ENCODE measurements at places on chromosomes 2 and 18.

DNA sequence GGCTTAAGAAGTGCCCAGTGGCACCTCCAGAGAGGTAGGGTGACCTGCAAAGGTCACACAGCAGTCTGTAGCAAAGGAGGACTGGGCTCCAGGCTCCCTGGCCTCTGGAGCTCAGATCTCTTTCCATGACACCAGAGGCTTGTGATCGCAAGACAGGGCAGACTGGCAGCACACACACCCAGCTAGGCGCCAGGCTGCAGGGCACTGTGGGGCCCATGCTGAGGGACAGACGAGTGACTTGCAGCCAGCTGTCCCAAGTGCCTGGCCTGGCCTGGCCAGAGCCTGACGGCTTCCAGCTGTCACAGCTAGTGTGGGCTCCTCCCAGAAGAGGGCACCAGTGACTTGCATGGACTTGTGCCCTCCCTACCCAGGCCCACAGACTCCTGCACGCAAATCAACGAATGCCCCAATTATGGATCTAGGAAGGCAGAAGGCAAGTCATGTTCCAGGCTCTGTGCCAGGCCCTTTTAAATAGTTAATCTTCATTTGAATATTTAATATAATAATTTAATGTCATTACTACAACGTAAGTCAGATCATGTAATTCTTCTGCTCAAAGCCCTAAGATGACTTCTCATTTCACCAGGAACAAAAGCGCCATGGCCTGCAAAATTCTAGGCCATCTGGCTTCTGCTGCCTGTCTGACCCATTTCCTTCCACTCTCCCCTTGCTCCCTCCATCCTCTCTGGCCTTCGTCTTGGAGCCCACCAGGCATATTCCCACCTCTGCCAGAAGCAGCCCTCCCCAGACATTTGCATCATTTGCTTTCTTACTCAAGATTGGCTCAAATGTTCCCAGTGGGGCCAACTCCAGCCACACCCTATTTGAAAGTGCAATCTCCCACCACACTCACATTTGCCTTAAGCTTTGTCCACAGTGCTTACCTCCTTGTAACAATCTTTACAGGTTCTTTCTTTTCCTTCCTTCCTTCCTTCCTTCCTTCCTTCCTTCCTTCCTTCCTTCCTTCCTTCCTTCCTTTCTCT, 3.7 kb upstream of the SPEG start:
- no peak overlapping the region for H3K4me3 ChIP-seq
- H3K27me3 ChIP-seq = peaks cover 35% of the 10 kb centered on the region
- DNase-seq = no peak
- H3K36me3 ChIP-seq = no peaks in the 10 kb centered on the region

DNA sequence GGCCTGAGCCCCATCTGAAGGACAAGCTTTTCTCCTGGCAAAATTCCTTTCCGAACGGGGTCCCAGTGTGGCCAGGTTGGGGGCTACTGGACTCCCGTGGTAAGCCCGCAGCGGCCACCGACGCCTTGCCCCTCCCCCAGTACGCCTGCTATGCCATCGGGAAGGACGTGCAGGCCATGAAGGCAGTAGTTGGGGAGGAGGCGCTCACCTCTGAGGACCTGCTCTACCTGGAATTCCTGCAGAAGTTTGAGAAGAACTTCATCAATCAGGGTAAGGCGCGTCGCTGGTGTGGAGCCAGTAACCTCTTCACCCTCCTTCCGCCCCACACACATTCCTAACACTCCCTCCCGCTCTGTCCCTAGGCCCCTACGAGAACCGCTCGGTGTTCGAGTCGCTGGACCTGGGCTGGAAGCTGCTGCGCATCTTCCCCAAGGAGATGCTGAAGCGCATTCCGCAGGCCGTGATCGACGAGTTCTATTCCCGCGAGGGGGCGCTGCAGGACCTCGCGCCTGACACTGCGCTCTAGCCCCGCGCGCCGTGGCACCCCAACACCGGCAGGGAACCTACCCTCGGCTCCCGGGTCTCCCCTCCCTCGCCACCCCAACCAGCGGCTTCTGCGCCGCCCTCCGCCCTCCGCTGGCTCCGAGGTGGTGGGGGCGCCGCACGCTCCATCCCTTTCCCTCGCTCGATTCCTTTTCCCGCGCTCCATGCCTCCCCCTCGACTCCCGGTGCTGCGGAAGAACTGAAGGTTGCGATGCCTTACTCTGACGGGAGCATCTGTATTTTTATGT, 13.6 kb upstream of the ANKRD53 start:
- DNase-seq = peak; percentile 82
- H3K27me3 ChIP-seq = peaks cover 57% of the 10 kb centered on the region
- 0 out of 2 replicates have a peak, but pooled peaks cover 4% of the 10 kb centered on the region for H3K4me1 ChIP-seq
- no peak overlapping the region for H3K27ac ChIP-seq
- no peaks in the 10 kb centered on the region for H3K36me3 ChIP-seq

DNA sequence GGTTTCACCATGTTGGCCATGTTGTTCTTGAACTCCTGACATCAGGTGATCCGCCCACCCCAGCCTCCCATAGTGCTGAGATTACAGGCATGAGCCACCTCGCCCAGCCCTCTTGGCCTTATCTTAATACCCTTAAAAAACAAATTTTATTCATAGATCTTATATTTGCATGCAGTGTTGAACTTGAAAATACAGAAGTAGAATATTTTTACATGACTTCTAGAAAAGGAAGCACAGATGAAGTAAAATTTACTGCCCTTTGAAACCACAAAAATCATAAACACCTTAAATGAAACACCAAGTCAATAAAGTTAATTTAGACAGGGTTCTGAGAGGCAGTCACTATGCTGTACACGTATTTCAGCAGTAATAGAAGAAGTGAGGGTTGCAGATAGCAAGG, 145.7 kb downstream of the CERS6 start:
- DNase-seq = no peak
- no peak overlapping the region for H3K4me3 ChIP-seq
- no peaks in the 10 kb centered on the region for H3K4me1 ChIP-seq
- H3K27ac ChIP-seq = no peak overlapping the region

GRCh38 chr2:168277276-168277675, 29.9 kb upstream of the STK39 start:
- H3K27ac ChIP-seq = no peak overlapping the region
- DNase-seq = no peak
- no peaks in the 10 kb centered on the region for H3K4me1 ChIP-seq
- no peak overlapping the region for H3K4me3 ChIP-seq
- no peaks in the 10 kb centered on the region for H3K36me3 ChIP-seq

GRCh38 chr2:11133936-11134320, 21.3 kb upstream of the SLC66A3 start:
- no peak for DNase-seq
- H3K36me3 ChIP-seq = no peaks in the 10 kb centered on the region
- no peaks in the 10 kb centered on the region for H3K27me3 ChIP-seq
- H3K4me1 ChIP-seq = 0 out of 2 replicates have a peak, but pooled peaks cover 3% of the 10 kb centered on the region

- H3K4me3 ChIP-seq = no peak overlapping the region
- no peaks in the 10 kb centered on the region for H3K27me3 ChIP-seq
- H3K36me3 ChIP-seq = no peaks in the 10 kb centered on the region
- no peak for DNase-seq
These were observed 129.2 kb downstream of the RBMS1 start for GRCh38 chr2:160364364-160364763.

DNA sequence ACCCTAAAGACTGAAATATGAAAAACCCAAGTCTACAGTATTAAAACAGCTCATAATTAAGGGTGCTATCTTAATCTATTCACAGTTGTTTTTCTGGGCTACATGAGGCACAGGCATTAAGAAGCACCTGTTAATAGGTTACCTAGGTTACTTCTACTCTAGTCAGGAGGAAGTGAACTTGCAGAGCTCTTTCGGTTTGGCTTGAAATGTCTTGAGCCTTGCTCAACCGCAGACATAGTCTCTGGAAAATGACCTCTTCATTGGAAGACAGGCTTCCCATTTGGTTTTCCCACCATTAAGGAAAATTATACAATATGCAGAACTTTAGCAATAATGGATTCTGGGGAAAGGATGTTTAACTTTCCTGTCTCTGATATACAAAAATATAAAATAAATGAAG, 142.3 kb upstream of the KCNJ3 start:
- peaks cover 22% of the 10 kb centered on the region for H3K4me1 ChIP-seq
- peak; percentile 76 for DNase-seq
- no peak overlapping the region for H3K4me3 ChIP-seq
- no peaks in the 10 kb centered on the region for H3K36me3 ChIP-seq
- no peak overlapping the region for H3K27ac ChIP-seq

DNA sequence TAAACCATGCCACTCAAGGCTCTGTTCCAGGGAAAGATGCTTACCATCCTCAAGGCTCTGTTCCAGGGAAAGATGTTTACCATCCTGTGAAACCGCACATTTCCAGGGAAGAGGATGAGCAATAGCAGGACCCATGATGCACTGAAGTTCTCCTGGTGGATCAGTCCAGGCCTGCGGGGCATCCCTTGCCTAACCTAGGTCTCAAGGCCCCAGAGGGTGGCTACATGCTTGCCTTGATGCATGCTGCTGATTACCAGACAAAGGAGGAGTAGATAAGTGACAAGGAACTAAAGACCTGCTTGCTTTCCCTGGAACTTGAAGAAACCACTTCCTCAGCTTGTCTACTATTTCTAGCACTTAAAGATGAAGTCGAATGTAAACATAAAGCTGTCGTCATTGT, 111.0 kb upstream of the LINC00305 start:
- H3K4me1 ChIP-seq = 0 out of 2 replicates have a peak, but pooled peaks cover 5% of the 10 kb centered on the region
- H3K27me3 ChIP-seq = no peaks in the 10 kb centered on the region

GRCh38 chr2:152594022-152594766, 123.1 kb downstream of the PRPF40A start:
- H3K36me3 ChIP-seq = no peaks in the 10 kb centered on the region
- no peaks in the 10 kb centered on the region for H3K27me3 ChIP-seq
- no peaks in the 10 kb centered on the region for H3K4me1 ChIP-seq

GRCh38 chr2:177496921-177497320, 104.3 kb downstream of the AGPS start:
- H3K36me3 ChIP-seq = no peaks in the 10 kb centered on the region
- no peak overlapping the region for H3K4me3 ChIP-seq
- no peak overlapping the region for H3K27ac ChIP-seq
- no peak for DNase-seq

- H3K4me1 ChIP-seq = no peaks in the 10 kb centered on the region
- H3K36me3 ChIP-seq = peaks cover 31% of the 10 kb centered on the region
- H3K27me3 ChIP-seq = no peaks in the 10 kb centered on the region
- H3K27ac ChIP-seq = no peak overlapping the region
- DNase-seq = no peak
These were observed 63.3 kb downstream of the LPIN1 start for GRCh38 chr2:11809586-11810236.

GRCh38 chr2:168120310-168120709, 127.1 kb downstream of the STK39 start:
- H3K27ac ChIP-seq = no peak overlapping the region
- H3K4me3 ChIP-seq = no peak overlapping the region
- no peaks in the 10 kb centered on the region for H3K36me3 ChIP-seq

GRCh38 chr2:217431577-217432269, 571.1 kb downstream of the TNS1 start:
- DNase-seq = no peak
- no peaks in the 10 kb centered on the region for H3K36me3 ChIP-seq
- H3K27me3 ChIP-seq = peaks cover 12% of the 10 kb centered on the region
- no peaks in the 10 kb centered on the region for H3K4me1 ChIP-seq

DNA sequence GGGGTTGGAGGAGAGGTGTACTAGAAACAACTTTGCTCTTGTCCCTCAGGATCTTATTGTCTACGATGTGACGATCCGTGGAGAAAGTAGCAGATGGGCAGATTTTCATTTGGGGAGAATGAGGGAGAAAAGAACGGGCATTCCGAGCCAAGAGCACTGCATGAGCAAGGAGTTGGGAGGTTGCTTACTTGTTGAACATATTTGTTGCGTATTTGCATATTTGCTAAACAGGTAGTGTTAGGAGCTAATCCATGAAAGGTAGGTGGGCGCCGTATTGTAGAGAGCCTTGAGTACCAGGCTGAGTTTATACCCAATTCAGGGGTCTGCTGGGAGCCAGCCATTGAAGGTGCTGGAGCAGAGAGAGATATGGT, 490 bp downstream of the BCS1L start:
- peaks cover 13% of the 10 kb centered on the region for H3K4me1 ChIP-seq
- H3K4me3 ChIP-seq = peak overlapping the region; percentile 92
- peak overlapping the region; percentile 16 for H3K27ac ChIP-seq
- no peak for DNase-seq

DNA sequence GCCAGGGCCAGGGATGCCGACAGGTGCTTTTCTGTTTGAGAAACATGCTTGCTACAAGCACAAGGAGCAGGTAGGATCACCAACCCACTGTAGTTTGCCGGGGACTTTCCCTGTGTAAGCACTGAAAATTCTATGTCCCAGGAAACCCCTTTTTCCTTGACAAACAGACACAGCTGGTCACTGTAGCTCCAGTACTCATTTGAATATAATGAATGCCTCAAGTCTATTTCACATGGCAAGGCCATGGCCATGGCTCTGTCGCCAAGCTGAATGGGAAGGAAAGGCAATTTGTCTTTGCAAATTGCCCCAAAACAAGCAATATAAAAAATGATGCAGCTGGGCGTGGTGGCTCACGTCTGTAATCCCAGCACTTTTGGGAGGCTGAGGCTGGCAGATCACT, 49.6 kb upstream of the IGFBP2 start:
- no peak overlapping the region for H3K4me3 ChIP-seq
- H3K36me3 ChIP-seq = no peaks in the 10 kb centered on the region
- no peak for DNase-seq
- no peak overlapping the region for H3K27ac ChIP-seq
- no peaks in the 10 kb centered on the region for H3K27me3 ChIP-seq
- no peaks in the 10 kb centered on the region for H3K4me1 ChIP-seq

DNA sequence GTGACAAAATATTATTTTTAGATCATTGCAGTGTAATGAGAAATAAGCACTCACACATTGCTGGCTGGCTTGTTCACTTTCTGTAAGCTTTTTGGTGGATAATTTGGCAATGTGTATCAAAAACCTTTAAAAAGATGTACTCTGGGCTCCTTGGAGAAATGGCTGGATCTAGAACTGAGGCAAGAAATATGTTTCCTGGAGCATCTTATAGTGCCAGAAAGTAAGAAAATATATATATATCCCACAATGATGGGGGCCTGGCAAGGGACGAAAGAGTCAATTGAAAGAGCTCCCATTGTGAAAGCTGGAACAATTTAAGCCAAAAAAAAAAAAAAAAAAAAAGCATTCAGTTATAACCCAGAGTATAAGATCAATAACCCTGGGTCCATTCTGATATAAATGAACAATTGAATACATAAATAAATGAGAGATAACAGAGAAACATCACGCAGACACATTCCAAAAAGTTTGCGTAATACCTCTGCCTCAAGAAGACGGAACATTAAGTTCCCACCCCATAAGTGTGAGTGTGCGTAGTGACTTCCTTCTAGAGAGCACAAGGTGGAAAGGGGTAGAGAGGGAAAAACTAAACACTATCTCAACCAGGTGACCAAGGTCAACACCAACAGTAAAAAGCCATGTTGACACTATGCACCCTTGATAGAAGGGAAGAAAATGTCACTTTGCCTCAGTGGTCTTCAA, 77.5 kb downstream of the BIN1 start:
- no peaks in the 10 kb centered on the region for H3K36me3 ChIP-seq
- H3K27me3 ChIP-seq = no peaks in the 10 kb centered on the region
- H3K4me3 ChIP-seq = no peak overlapping the region
- no peak for DNase-seq
- H3K27ac ChIP-seq = no peak overlapping the region
- H3K4me1 ChIP-seq = no peaks in the 10 kb centered on the region

- no peaks in the 10 kb centered on the region for H3K4me1 ChIP-seq
- H3K27me3 ChIP-seq = no peaks in the 10 kb centered on the region
- H3K4me3 ChIP-seq = no peak overlapping the region
- no peak overlapping the region for H3K27ac ChIP-seq
- DNase-seq = no peak
- H3K36me3 ChIP-seq = no peaks in the 10 kb centered on the region
These were observed 42.7 kb upstream of the ATP9B start for GRCh38 chr18:79026491-79026890.

- no peaks in the 10 kb centered on the region for H3K27me3 ChIP-seq
- no peak overlapping the region for H3K27ac ChIP-seq
- no peak for DNase-seq
- H3K4me3 ChIP-seq = no peak overlapping the region
These were observed 21.2 kb upstream of the HNMT start for GRCh38 chr2:137942833-137943677.
